KBM-7 (cell line): ENCODE measurements at places on chromosomes 5 and 9.
A peak's percentile ranks its signal among the peaks of the same experiment; 100 is the strongest.

DNA sequence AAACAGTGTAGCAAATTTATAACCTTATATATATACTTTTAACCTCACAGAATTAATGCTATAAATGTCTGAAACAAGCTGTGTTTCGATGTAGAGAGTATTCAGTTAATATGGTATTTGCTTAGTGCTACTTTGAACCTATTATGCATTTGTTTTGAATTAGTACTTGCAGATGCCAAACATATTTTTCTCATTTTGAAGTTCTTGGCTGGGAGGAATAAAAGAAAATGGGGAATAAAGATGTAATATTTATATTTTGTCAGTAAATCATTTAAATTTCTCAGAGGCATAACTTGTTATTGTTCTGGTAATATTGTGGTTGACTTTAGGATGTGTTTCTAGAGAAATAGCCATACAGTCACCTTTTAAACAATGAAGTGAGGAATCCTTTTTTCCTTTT lies 175.9 kb upstream of the IZUMO3 start:
- DNase-seq: no peak

GRCh38 chr9:136088939-136089696 lies 6.0 kb downstream of the NACC2 start:
- DNase-seq: no peak

- no peak for DNase-seq
Measured at GRCh38 chr9:123267481-123268198, 746 bp downstream of the STRBP start.

DNA sequence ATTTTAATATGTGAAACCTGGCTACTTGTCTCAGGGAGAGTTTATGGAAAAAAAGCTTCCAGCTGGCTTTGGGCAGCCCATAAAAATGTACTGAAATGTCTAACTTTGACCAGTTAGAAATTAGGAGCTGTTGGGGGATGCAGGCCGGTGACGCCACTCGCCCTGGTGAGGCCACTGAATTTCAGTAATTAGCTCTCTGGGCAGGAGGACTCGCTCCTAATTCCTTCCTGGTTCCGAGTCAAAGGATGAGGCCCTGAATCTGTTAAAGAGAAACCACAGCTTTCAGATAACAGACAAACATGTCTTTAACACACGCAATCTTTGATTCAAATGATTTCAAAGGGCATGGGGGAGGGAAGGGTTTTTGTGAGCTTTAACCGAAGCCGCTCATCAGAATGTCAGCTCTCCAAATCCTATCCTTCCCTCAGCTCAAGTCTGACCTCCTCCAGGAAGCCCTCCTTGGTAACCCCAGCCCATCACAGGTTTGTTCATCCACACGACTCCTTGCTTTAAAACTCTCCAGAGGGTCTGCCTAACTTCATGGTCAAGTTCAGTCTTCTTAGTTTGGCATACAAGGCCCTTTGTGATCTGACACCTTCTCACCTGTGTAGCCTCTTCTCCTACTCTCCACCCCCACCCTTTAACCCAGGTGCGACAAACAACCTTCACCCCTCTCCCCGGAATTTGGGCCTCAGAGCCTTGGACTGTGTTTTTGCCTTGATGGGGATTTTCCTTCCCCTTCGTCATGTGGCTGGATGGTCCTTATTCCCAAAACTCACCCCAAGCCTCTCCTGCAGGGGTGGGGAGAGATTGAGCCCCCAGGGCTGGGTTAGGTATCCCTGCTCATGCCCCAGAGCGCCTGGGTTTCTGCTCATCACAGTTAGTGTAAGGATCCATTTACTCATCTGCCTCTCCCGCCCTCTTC lies 13.6 kb upstream of the PHF19 start:
- DNase-seq: peak; percentile 93

DNA sequence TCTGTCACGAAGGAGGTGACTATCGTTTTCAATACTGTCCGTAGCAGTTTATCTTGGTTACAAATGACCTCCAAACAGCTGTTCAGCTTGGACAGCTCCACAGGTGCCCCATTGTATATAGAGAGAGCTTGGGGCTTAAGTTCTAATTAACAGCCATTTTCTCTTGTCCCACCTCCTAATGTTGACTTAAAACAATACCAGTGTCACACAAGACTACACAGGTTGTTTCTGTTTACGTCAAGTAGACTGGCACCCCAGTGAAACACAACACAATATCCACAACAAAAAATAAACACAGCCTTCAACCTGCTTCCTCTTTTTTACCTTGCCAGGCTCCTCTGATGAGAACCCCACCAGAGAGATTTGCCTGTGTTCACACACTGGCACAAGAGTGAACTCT lies 39.8 kb upstream of the TLE1 start:
- no peak for DNase-seq

DNA sequence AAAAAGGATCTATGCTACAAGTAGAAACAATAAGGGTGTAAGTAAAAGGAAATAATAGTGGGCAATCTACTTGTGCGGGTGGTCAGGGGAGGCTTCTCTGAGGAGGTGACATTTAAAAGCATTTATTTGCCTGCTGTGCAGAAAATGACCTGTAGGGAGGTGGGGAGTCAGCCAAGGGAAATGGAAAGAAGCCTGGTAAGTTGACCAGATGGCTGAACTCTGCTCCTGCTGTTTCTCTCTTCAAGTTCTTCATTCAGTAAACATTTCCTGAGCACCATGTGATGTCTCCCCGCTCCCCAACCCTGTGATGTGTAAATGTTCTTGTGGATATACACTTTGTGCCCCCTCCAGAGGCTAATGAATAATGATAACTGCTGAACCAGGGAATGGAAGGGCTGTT lies 9.9 kb upstream of the SPIN1 start:
- DNase-seq: no peak

DNA sequence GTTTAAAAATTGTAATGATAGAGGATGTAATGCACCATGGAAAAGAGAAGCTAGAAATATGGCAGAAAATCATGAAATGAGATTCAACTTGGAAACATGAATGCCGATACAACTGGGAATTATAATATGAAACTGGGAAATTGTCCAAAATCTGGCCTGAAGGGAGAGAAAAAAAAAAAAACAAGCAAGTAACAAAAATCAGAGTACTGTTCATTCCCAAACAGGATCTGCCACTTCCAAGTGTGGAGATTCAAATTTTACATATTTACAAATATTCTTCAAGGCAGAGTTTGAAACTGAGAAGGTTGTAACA lies 56.6 kb upstream of the MOCS2 start:
- DNase-seq: no peak

GRCh38 chr5:158521995-158522394 lies 577.7 kb downstream of the EBF1 start:
- DNase-seq: no peak

GRCh38 chr9:17521100-17521855 lies 57.6 kb upstream of the SH3GL2 start:
- no peak for DNase-seq

DNA sequence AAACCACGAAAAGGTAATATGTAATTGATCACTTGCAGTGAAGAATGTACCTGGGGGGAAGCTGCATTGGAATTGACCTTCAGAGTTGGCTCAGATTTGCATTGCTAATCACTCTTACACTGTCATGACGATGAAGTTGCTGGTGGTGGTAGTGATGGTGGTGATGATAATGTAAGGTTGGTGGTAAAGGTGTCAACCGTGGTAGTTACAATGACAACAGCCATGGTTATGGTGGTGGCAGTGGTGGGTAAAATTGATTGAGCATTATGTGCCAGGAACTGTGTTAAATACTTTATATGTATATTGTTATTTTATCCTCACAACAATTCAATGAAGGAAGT lies 282.4 kb downstream of the NR3C1 start:
- DNase-seq: no peak

DNA sequence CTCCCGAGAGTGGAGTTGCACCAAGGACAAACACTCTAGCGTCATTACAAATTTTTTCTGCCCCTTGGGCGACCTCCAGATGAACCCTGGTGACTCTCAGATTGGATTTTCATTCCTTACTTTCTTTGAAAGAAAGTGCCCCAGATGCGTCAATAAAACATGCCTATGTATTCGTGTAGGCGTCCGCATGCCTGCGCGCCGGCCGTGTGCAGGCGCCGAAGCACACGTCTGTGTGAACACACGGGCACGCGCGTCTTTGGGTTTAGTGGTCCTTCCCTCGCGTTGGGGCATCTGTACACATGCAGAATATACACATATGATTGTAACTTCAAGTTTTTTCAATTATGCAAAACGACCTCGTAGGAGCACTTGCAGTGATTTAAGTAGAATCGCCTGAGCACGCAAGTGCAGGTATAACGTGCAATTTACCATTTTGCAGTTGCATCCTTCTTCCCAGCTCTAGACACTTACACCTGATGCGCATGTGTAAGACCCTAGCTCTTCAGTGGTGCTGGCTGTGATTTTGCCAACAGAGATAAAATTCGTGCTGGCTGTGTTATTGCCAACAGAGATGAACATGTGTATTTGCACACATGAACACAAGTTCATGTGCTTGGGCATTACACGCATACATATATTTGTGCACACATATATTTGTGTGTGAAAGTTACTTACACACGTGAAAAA lies 1.9 kb upstream of the LHX2 start:
- no peak for DNase-seq

DNA sequence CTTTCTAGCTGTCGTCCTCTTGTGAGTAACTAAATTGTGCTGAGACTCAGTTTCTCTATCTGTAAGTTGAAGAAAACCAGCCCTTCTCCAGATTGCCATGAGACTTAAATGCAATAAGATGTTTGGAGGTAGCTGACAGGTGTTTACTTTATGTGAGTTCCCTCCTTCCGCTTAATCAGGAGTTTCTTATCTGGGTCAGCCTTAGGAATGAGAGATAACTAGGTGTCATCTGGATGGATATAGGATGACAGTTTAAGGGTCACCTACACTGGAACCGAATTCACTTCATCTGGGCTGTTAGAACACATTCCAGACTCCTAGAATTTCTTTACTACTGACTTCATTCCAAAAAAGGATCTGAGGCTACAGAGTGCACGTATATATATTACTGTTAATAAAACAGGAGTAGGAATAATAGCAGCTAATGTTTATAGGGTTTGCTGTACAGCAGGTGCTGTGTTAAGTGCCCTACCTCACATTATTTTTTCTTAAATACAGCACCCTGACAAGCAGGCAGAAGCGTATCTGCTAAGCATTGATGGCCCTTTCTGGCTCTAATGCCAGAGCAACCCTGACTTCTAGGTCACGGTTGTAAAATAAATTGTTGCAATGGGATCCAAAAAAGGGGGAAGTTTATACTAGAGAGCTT lies 30.0 kb upstream of the CPEB4 start:
- DNase-seq: no peak

DNA sequence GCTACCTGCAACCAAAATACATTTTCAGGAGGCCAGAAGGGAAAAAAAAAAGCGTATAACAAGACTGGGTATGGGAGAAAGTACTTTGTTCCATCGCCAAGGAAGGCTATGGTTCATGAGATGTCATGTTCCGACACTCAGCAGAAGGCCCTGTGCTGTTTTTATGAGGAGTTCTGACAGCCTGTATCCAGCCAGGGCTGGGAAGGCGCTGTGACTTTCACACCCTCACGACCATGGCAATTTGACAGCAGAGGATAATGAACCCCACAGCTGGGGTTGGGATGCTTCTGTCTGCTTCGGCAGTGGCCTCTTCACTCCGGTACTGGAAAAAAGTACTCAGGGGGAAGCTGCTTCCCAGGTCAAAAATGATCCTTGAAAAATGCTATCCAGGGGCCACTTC lies 154.4 kb downstream of the PRELID2 start:
- no peak for DNase-seq

- no peak for DNase-seq
Measured at GRCh38 chr5:102649731-102650130, 105.4 kb upstream of the PAM start.
